ENCODE measurements at places on chromosomes 5 and 9. TPM values are rescaled to one million over a fixed set of nuclear protein-coding genes. Genes with fewer than 3 reads are reported as not detected.
A peak's percentile ranks its signal among the peaks of the same experiment; 100 is the strongest.

DNA sequence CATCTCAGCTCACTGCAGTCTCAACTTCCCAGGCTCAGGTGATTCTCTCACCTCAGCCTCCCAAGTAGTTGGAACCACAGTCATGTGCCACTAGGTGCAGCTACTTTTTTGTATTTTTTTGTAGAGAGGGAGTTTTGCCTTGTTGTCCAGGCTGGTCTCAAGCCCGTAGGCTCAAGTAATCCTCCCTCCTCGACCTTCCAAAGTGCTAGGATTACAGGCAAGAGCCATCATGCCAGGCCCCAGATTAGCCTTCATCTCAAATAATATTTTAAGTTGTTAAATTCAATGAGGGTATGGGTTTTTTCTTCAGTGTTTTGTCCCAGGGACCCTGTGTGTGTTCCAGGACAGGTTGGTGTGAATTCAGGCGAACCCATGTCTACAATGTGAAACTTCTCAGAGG, 12.5 kb upstream of the RFESD start:
- no peaks in the 10 kb centered on the region for H3K27me3 ChIP-seq
- no peak overlapping the region for H3K27ac ChIP-seq
- no peak for DNase-seq
- H3K36me3 ChIP-seq = no peaks in the 10 kb centered on the region
- no peak overlapping the region for H3K4me3 ChIP-seq

- no peaks in the 10 kb centered on the region for H3K27me3 ChIP-seq
- no peaks in the 10 kb centered on the region for H3K4me1 ChIP-seq
- no peak overlapping the region for H3K4me3 ChIP-seq
- no peak overlapping the region for H3K27ac ChIP-seq
Measured at GRCh38 chr5:171667341-171668096, 118.1 kb upstream of the SMIM23 start.

IFNK gene
- not detected for total RNA-seq

DNA sequence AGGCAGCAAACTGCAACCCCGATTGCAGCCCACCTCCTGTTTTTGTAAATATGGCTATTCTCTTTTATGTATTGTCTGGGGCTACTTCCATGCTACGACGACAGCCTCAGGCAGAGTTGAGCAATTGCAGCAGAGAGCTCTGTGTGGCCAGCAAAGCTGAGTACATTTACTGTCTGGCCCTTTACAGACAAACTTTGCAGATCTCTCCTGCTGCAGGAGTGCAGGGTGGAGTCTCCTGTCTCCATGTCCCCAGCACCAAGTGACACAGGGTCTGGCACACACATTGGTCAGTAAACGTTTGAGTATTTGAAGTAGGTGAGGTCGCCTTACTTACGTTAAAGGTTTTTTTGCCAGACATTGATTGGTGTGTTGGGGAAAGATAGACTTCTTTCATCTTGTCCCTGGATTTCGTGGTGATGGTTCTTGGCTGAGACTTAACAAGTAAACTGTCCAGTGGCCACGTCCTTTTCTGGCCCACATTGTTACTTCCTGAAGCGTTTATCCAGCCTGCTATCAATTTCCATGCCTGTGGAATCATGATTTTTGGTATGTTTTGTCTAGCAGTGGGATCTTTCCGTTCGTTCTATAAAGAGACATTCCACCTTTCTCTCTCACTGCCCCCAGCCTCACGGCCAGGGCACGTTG, 27.2 kb downstream of the PRRC2B start:
- no peak for DNase-seq
- H3K4me3 ChIP-seq = no peak overlapping the region
- H3K27ac ChIP-seq = peak overlapping the region; percentile 44
- H3K36me3 ChIP-seq = no peaks in the 10 kb centered on the region

FOXD4L6 gene
- total RNA-seq = not detected

DNA sequence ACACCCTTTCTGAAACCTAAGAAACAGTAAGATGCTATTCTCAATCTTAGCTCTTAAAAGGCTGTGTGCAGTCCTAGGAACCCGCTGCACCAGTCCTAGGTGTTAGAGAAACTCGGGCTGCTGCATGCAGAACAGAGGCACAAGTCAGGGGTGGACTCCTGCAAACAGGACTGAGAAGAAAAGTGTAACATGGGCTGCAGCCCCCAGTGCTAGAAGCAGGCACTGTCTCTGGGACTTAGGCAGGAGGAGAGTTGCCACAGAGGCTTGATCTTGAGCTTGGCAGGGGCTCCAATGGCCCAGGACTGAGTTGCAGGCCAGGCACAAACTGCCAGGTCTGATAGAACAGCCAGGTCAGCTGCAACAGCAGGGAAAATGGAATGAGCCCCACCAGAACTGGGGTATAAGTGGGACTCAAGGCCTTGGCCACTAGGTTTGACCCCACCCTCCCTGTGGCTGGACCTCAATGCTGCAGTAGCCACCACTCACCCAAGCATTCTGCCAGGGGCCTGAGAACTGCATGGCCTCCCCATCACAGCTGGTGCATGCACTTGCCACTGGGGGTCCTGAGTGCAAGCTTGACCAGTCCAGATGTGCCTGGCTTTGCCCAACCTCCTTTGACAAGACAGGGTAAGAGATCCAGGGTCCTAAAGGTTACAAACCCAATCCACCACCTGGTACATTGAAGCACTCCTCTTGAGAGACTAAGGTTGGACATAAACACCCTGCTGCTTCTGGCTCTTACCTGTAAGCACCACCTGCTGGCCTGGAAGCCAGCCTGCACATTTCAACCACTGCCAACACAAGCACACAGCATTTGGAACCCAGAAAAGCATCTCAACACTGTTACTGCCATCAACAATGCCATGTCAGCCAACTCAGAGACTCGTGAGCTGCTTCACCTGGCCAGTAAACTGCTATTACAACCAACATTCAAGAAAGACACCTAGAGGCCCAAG, 103.3 kb downstream of the FBXL17 start:
- H3K27ac ChIP-seq = no peak overlapping the region
- no peak for DNase-seq
- H3K27me3 ChIP-seq = no peaks in the 10 kb centered on the region
- H3K36me3 ChIP-seq = no peaks in the 10 kb centered on the region
- no peaks in the 10 kb centered on the region for H3K4me1 ChIP-seq

GRCh38 chr5:80713631-80714030, 58.8 kb upstream of the DHFR start:
- DNase-seq = no peak
- no peak overlapping the region for H3K4me3 ChIP-seq
- H3K36me3 ChIP-seq = no peaks in the 10 kb centered on the region
- H3K4me1 ChIP-seq = no peaks in the 10 kb centered on the region
- no peaks in the 10 kb centered on the region for H3K27me3 ChIP-seq

GRCh38 chr5:137280656-137281055, 218.5 kb downstream of the SPOCK1 start:
- no peak overlapping the region for H3K27ac ChIP-seq
- no peaks in the 10 kb centered on the region for H3K4me1 ChIP-seq
- DNase-seq = no peak
- H3K36me3 ChIP-seq = no peaks in the 10 kb centered on the region
- no peaks in the 10 kb centered on the region for H3K27me3 ChIP-seq

Measured in ovary (tissue), 10 donors.